NCI-H1092 treated with DMSO at 0.1 percent for 48 hours (cell line): ENCODE measurements at places on chromosomes 2 and 18.

DNA sequence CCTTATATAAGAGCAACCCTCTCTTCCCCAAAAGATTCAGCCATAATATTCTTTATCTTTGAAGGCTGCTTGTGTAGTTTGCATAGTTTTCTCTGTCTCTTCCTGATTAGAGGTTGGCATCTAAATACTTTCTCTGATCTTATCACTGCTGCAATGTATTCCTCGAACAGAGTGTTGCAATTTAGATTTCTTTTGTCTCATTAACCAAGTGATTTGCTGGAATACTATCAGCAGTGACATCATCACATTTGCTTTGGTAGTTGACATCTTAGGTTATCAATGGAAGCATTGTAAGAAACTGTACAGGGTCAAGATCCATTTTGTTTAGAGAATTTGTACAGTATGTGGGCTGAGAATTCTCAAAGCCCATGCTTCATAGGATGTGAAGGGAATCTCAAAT, 72.0 kb upstream of the NEUROD1 start:
- DNase-seq: no peak

DNA sequence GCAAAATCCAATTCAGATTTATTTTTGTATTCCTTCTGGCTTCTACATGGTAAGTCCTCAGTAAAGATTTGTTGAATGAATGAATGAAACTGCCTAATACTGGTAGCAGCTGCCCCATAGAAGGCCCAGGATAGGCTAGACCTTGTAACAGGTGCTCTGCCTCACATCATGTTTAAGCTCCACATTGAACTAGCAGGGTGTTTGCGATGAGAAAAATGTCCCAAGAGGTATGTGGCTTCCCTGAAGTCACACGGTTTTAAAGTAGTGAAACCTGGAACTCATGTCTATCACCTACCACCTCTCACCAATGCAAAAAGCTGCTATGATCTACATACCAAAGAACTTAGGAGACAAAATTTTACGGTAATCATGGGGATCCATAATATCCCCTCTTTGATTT, 765 bp upstream of the LHCGR start:
- DNase-seq: no peak

GRCh38 chr2:113370478-113371091, 66.9 kb upstream of the ZNG1B start:
- DNase-seq: no peak

- no peak for DNase-seq
These were observed 9.4 kb upstream of the CXCR4 start for GRCh38 chr2:136127356-136127755.

DNA sequence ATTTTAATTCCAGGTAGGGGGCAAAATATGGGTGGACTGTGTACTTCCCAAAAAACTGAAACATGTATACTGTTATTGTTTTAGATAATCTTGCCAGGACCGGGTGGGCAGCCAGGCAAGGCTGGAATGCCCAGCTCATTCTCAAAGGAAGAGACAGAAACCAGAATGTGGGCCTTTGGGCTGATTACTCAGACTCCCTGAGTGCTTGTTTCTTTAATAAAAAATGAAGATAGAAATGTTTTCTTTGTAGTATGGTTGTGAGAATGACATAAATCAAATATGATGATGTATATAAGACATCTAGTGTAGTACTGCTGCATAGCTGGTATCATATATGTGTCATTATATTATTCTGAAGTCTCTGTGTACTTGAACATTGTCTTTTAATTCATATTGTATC, 231.6 kb upstream of the NT5C1B start:
- no peak for DNase-seq

GRCh38 chr2:19362755-19363473, 4.5 kb upstream of the OSR1 start:
- peak; percentile 44 for DNase-seq
